Activated CD4-positive, alpha-beta memory T cell treated with anti-CD3 and anti-CD28 coated beads for 36 hours (primary cell): ENCODE measurements at places on chromosomes 1 and 21. TPM values are rescaled to one million over a fixed set of nuclear protein-coding genes. Genes with fewer than 3 reads are reported as not detected.

ADAM15 gene
- 54.3 TPM for total RNA-seq

S100A14 gene
- total RNA-seq = 0.26 TPM

SELENBP1 gene
- not detected for total RNA-seq

AMY1A gene
- not detected for total RNA-seq

DNA sequence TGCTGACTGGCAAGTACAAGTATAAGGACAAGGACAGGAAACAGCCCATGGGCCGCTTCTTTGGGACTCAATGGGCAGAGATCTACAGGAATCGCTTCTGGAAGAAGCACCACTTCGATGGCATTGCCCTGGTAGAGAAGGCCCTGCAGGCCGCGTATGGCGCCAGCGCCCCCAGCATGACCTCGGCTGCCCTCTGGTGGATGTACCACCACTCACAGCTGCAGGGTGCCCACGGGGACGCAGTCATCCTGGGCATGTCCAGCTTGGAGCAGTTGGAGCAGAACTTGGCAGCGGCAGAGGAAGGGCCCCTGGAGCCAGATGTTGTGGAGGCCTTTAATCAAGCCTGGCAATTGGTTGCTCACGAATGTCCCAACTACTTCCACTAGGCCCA lies 32.0 kb downstream of the SLC16A1 start:
- H3K27me3 ChIP-seq = no peaks in the 10 kb centered on the region
- H3K36me3 ChIP-seq = peaks cover 34% of the 10 kb centered on the region
- DNase-seq = no peak
- H3K4me3 ChIP-seq = no peak overlapping the region

- peak overlapping the region; percentile 92 for H3K27ac ChIP-seq
- DNase-seq = peak; percentile 40
- no peaks in the 10 kb centered on the region for H3K27me3 ChIP-seq
Observed at GRCh38 chr1:169707912-169708604, 3.4 kb downstream of the SELL start.

- no peak for DNase-seq
- peaks cover 18% of the 10 kb centered on the region for H3K36me3 ChIP-seq
- H3K27ac ChIP-seq = peak overlapping the region; percentile 100
- peaks cover 30% of the 10 kb centered on the region for H3K4me1 ChIP-seq
Observed at GRCh38 chr1:31064111-31064717, 1.3 kb downstream of the PUM1 start.

GRCh38 chr1:156740237-156740740 lies 599 bp downstream of the MRPL24 start:
- no peaks in the 10 kb centered on the region for H3K27me3 ChIP-seq
- peaks cover 41% of the 10 kb centered on the region for H3K4me1 ChIP-seq
- H3K36me3 ChIP-seq = peaks cover 45% of the 10 kb centered on the region
- DNase-seq = no peak

DNA sequence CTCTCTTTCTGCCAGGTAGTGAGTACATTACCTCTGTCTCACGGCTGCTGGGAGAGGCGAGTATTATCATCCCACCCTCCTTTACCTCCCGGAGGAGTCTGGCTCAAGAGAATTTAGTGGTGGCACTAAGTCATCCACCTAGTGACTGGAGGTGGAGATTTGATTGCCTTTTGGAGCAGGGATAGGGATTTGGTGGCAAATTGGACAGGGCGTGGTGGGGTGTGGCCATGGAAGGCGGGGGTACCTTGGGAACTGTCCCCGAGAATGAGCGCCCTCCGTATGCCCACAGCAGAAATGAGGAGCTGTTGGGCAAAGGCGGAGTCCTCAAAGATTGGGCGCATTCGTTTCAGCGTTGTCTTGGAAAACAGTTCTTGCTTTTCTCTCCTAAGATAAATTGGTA lies 32.1 kb upstream of the HMGN1 start:
- no peaks in the 10 kb centered on the region for H3K36me3 ChIP-seq
- peak overlapping the region; percentile 80 for H3K27ac ChIP-seq
- peak overlapping the region; percentile 91 for H3K4me3 ChIP-seq
- H3K4me1 ChIP-seq = peaks cover 26% of the 10 kb centered on the region

DNA sequence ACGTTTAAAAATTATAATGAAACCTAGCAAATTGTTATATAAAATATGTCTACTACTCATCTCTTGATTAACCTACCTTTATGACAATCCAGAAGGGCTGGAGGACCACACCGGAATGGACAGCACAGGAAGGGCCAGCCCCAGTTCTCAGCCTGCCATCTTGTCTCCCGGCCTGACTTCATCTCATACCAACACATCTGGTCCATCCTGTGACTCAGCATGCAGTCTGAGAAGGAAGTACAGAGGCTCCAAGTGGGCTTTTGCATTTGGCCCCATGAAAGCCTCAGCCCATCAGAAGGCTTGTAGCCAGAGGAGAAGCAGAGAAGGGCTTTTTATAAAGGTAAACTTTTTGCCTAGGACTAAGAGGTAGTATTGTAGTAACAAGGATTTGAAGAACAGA lies 436.6 kb downstream of the MRPL39 start:
- H3K36me3 ChIP-seq = no peaks in the 10 kb centered on the region
- H3K4me3 ChIP-seq = no peak overlapping the region
- no peak for DNase-seq

DNA sequence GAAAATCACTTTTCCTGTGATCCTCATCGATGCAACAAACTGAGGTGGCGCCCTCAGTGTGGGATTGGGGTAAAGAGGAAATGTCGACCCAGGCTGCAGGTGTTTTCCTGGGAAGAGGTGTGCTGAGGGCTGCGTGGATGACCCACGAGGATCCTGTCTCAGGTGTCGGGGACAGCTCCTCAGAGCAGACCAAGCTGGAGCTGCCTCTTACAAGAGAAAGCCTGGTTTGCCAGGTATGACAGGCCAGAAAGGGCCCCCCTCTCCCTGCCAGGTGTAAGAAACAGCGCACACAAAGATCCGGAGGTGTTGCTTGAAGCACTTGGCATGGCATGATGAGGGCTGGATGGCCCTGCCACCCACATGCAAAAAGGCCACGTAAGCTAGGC lies 12.6 kb downstream of the FHAD1 start:
- no peak for DNase-seq
- H3K27ac ChIP-seq = no peak overlapping the region
- peaks cover 16% of the 10 kb centered on the region for H3K4me1 ChIP-seq
- no peak overlapping the region for H3K4me3 ChIP-seq

- no peak for DNase-seq
- peaks cover 32% of the 10 kb centered on the region for H3K4me1 ChIP-seq
- H3K4me3 ChIP-seq = no peak overlapping the region
- no peaks in the 10 kb centered on the region for H3K36me3 ChIP-seq
- peak overlapping the region; percentile 94 for H3K27ac ChIP-seq
Observed at GRCh38 chr21:14677013-14677412, 130.9 kb upstream of the SAMSN1 start.

DNA sequence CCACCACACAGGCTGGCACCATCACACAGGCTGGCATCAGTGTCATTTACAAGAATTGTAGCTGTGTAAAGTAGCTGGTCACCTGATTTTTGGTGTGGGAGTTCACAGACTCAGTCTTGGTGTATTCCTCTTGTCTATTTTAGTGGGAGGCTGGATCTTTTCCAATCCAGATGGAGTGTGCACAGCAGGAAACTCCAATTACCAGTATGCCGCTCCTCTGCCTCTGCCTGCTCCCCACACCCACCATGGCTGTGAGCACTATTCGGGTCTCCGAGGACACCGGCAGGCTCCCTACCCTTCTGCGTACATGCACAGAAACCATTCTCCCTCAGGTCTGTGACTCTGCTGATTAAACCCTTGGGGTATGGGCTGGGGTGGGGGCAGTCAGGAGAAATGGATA lies 24.2 kb downstream of the TBX19 start:
- no peak overlapping the region for H3K4me3 ChIP-seq
- H3K27ac ChIP-seq = no peak overlapping the region
- DNase-seq = no peak
- no peaks in the 10 kb centered on the region for H3K4me1 ChIP-seq
